ENCODE measurements at places on chromosomes 2 and 18.

GRCh38 chr2:181677912-181678586 is 2.3 kb downstream of the NEUROD1 start:
- DNase-seq, result peak; percentile 78

- no peak for DNase-seq
These were observed 23.4 kb downstream of the NR4A2 start for GRCh38 chr2:156309167-156309566.

- no peak for DNase-seq
These were observed 34.6 kb upstream of the PAX3 start for GRCh38 chr2:222333397-222333796.

DNA sequence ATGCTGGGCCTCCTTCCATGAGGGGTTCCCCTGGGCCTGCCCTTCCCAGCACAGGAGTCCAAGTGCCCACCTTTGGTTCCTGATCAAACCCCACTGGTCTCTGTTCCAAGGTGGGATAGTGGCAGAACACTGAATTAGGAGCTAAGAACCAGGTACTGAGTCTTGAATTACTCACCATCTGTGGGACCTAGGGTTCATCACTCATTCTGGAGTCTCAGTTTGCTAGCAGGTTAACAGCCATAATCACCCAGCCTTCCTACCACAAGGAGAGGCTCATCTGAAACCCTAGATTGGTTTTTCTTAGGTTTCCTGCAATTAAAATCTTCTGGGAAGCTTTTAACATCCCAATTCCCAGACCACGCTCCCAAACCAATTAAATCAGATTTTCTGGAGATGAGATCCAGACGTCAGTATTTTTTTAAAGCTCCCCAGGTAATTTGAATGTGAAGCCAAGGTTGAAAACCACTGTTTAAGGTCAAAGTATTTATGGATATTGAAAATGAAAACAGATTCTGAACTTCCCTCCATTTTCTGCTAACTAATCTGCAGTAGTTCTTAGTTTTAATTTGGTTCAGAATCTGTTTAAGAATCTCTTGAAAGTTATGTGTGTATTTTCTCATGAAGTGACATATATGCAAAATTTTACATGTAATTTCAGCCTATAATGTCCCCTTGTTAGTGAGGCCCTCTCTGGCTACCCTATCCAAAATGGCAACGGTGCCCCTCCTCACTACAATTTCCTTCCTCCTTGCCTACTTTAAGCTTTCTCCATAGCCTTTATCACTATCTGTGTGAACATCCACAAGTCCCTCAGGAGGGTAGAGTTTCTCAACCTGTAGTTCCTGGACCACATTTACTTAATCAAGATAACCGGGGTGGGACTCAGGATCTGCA is 166.5 kb upstream of the CXCR4 start:
- DNase-seq, result no peak

DNA sequence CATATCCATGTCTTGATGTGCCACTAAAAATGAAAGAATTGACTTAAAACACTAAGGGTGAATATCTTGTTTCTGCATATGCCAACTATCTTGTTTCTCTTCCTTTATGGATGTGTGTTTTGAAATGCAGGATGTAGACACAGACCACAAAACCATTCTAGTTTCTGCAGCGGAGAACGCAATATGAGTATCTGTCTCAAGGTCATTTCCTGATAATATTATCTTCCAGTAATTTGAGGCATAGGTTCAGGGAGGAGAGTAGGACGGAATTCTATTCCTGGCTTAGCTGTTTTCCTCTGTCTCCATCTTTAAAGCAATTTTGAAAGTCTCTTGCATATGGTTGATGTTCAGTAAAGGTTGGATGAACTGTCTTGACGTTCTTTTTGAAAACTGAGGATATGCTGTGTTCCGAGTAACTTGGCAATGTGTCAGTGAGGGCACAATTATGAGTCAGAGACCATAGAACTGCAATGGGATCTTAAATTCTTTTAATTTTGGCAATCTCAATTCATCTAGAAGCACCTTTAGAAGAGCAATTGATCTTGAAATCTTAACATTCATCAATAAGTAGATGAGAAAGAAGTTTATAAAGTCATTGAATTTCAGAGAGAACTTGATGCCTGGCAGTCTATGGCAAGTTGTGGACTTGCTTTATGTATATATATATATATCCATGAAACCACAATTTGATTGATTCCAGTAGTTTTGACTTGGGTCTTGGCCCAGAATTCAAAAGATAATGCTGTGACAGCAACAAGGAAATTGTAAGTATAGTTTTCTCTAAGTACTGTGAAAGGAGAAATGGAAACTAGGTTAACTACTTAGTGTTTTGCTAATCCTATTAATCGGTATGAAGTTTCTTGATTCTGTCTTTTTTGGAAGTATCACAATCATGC is 24.8 kb downstream of the RAB27B start:
- DNase-seq, result no peak

DNA sequence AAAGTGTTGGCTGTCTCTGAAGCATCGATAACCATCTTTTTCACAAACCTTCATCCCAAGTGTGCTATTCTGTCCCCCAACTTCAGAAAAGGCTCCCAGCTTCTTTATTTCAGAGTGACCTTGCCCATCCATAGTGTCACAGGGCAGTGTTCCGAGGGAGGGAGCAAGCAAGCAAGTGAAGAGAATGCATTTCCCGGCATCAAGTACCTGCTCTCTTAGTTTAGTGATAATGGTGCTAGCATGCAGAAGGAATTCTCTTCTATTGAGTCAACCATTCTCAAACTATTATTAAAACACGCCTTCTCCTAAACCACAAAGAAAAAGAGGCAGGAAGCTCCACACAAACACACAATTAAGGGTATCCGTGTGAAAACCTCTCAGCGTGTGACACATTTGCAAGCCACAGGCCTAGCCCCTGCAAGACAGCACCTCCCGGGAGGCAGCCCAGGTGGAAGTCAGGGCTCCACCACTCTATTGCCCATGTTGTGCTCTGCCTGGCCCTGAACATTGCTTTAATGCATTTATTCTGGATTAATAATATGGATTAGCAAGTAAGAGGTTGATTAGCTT is 504.9 kb downstream of the GALR1 start:
- DNase-seq, result no peak

GRCh38 chr2:240959941-240960308 is 38.5 kb upstream of the SNED1 start:
- peak; percentile 13 for DNase-seq

DNA sequence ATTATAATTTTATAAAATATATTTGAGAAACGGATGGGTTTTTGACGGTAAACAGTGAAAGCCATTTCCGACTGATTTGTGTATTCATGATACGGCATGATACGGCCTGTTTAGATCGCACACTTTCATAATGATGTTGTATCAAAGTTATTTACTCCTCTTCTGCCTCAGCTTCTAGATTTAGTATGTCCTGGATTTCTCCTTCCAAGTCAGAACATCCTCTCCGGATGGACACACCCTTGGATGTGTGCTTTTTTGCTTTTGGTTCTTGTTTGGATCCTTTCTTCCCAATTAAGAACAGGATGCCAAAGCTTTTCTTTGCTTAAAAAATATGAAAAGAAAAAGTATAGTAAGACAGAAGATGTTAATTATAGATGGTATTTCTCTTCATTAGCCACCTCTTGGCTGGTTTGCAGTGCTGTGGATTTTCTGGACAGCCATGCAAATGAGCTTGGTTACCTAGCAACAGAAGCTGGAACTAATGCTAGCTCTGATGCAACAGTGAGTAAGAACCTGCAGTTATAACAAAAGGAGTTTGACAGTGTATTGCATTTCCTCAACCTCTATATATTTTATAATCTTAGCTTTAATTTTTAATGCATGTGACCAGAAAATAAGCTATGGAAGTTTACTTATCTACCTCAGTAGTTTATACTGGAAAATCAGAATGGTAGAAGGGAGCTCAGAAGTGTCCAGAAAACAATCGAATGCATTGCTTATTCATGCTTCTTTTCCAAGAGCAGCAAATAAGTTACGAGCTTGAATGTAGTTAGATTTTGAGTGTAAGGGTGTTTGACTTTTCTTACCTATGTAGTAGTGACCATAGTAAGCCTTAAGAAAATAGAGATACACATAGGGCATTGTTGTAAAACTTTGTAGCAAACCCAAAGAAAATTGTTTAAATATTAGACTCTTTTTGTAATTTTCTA is 27.9 kb downstream of the RMND5A start:
- DNase-seq, result no peak

GRCh38 chr2:201643216-201643890 is at the start of gene TMEM237:
Gene TMEM237 (minus strand): TSS chr2:201643503. CDS start chr2:201643400, 103 bp downstream.
- DNase-seq, result no peak

DNA sequence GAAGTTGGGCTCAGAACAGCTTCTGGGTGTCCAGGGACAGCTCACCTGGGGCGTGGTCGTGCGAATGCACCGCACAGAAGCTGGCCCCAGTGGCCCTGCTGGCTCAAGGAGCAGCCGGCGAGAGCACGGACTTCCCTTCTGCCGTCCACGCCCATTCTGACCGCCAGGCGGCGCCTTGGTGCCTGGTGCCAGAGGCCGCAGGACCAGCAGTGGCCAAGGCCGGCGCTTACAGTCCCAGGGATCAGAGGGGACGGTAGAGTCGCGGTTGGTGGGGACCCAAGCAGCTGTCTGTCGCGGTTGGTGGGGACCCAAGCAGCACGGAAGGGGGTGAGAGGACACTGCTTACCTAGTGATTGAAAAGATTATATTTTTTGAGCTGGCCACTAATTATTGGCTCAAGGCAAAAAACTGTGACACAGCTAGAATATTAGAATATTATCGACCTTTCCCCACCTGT is 25.7 kb downstream of the NPPC start:
- peak; percentile 85 for DNase-seq

DNA sequence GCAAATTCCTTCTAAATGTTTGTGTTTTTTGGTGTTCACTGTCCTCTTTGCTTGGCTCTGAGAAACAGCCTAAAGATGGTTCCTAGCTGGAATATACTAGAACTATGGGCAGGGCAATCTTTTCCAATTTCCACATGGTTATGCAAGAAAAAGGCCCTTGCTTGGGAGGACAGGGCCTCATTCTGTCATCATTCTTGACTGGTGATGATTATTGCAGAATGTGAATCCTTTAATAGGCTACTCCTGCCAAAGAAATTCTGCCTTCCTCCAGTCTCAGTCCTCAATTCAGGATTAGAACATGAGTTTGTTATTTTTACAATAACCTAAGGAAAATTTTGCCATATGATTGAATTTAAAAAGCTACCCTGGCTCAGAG is 218.7 kb downstream of the HNMT start:
- no peak for DNase-seq

DNA sequence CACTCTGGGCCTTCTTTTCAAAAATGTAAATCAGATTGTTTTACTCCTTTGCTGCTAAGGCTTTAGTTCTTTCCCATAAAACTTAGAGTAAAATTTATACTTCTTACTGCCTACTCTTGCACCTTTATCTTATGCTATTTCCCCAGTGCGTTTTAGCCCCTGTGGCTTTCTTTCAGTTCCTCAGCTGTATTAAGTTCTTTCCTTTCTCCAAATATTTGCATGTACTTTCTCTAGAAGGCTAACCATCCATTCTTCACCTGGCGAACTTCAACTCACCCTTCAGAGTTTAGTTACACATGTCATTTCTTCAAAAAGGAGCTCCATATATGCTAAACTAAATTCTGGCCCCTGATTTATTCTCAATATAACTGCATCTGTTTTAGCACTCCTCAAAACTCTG is 160.7 kb downstream of the FSHR start:
- no peak for DNase-seq

DNA sequence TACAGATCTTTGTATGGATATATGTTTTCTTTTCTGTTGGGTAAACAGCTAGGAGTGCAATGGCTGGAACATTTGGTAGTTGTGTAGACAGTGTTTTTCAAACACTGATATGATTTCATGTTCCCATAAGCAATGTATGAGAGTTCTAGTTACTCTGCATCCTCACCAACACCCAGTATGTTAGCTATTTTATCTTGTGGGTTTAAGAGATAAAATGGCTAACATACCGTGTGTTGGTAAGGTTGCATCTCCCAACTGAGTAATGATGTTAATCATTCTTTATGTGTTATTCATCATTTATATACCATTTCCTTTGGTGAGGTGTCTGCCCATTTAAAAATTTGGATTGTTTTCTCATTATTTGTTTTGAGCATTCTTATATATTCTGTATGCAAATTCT is 65.7 kb downstream of the LYPD6B start:
- no peak for DNase-seq

DNA sequence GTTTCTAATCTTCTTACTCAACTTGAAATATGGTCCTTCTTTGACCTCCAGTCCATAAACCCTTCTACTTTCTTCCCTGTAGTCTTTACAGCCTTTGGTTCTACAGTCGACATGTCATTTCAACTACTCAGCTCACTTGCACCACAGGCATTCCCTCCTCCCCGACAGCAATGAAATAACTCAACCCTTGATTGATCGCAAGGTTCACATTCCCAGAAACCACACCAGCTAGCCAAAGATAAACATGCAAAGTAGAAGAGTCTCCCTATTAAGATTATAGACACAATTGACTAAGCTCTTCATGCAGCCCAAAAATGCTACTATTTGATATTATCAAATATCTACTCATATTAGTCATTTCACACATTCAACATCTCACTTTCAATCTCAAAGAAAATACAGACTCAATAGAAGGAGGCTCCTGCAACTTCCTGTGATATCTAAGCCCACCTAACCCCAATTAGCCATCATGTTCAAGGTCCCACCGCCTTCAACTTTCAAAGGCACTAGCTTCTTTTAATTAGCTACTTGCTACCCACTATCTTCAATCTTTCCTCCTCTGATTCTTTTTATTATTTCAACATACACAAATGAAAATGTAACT is 50.8 kb downstream of the RTTN start:
- no peak for DNase-seq

GRCh38 chr2:110853516-110853915 is 121.1 kb downstream of the ACOXL start:
- peak; percentile 77 for DNase-seq

DNA sequence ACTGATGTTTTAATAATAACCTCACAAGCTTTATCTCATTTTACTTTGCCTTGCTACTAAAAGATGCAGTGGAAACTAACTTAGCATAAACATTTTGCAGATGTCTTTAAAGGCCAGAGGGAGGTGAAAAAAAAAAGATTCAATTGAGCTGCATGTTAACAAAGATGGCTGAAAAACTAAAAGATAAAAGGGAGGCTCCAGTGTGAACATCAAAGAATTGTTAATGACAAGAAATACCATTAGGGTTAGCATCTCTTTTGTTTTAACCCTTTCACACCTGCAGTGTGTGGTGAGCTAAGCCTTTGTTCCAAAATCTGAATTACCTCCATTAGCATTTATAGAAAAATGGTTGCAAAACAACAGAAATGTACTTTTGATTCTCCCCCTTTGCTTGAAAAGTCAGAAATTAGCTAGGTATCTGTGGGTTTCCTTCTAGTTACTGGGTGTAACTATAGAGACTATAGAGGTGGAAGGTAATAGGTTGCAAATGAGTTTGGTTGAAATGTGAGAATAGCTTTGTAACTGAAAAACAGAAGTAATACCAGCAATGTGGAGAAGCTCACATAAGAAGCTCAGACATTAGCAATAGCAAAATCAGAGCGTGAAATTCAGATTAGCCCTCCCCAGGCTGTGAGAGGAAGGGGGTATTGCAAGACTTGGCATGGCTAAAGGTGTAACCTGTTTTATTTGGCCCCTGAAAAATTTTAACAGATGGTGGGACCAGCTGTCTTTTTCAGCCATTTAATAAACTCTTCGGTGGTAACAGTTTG is 34.8 kb upstream of the SP5 start:
- no peak for DNase-seq

Data from stimulated activated CD8-positive, alpha-beta memory T cell treated with anti-CD3 and anti-CD28 coated beads, Interleukin-4, amount 100 ng/mL, for 48 hours (primary cell).